ENCODE measurements at places on chromosomes 4 and X.
A peak's percentile ranks its signal among the peaks of the same experiment; 100 is the strongest.

DNA sequence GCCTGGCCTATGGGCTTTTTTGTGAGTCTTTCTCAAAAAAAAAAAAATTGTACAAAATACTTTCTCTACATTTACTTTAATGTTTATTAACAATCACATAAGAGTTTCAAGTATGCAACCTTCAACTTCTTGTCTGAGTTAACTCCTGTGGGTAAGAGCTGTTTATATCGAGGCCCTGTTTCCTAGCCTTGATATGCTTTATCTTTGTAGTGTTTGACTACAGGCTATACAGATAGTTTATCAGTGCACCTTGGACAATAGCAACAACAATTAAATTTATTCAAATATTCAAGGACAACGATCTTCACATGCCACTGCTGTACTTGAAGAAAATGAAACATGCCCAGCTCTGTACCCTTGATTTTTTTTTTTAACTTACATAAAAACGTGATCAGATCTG is 178.4 kb downstream of the ARHGAP10 start:
- no peak for DNase-seq

DNA sequence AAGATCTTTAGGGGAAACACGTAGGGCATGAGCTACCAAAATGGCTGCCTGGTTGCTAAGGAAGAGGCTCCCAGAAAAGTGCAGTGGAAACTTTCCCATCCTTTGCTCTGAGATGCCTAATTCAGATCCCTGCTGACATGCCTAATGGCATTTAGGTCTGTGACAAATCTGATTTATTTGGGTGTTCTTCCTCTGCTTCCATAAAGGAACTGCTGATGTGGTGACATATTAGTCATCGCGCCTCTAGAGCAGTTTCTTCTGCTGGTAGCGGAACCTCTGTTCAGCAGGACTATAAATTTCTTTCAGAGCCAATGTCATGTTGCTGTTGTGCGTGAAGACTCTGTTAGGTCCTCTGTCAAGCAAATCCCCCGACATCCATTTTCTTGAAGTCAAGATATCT is 310.0 kb downstream of the PDHA2 start:
- DNase-seq: no peak

- no peak for DNase-seq
These were observed 57.2 kb downstream of the IRF2 start for GRCh38 chr4:184416913-184417734.

DNA sequence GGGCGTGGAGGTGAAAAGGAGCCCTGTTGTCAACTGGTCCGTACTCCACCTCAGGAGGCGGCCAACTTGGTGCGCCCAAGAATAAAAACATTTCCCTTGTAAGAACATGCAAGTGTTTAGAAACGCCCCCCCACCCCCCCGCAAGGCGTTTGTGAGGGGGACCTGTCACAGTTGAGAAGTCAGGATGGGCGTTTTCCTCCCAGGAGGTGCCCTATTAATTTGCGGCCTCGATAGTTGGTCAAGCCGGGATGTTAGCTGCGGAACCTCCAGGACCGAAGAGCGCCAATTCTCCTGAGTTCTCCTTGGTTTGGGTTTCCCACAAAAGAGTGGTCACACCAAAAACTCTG is 651 bp upstream of the SAP30 start:
- DNase-seq: peak; percentile 52

GRCh38 chr4:78571804-78572203 is 20.2 kb downstream of the ANXA3 start:
- no peak for DNase-seq

- DNase-seq: no peak
These were observed 121.4 kb upstream of the GATB start for GRCh38 chr4:151882072-151882803.

GRCh38 chr4:89949782-89950387 is 55.2 kb downstream of the MMRN1 start:
- no peak for DNase-seq

DNA sequence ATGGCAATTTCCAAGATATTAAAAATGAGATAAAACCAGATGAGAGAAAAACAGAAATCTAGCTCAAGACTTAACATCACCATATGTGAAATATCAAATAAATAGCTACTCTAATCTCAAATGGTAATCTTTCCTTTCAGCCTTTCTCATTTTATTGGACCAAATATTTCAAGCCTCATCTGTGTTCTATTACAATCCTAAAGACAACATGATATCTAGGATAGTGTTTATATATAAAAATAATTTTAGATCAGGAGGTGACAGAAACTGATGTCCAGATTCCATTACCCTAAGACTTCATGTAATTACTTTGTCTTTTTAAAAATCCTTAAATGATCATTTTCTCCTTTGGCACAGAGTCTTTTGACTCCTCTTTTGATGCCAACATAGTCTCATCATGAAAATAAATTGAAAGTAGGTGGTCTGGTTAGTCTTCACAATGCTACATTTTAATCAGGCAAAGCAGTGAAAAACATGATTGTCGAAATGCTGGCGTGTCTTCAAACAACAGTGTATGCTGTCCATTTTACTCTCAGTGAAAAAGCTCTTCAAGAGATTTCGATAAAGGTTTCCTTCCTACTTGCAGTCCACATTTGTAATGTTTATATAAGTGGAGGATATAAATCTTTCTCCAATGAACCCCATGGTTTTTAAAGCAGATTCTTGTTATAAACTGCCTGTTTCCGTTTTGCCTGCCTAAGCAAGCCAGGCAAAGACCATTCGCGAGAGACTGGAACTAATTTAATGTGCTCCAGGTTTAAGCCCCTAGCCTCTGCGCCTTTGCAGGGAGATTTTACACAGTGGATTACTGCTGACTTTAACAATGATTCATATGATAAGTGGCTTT is 169.8 kb downstream of the SCFD2 start:
- DNase-seq: no peak

- DNase-seq: no peak
These were observed 10.1 kb downstream of the ELF4 start for GRCh38 chrX:130100180-130100579.

GRCh38 chrX:94492541-94492940 is 818.5 kb downstream of the FAM133A start:
- no peak for DNase-seq

Measured in effector CD4-positive, alpha-beta T cell (primary cell).